Right atrium auricular region (tissue), 2 donors: ENCODE measurements at places on chromosomes 12 and 14.

- no peak for DNase-seq
Measured at GRCh38 chr14:50410921-50411320, 14.2 kb upstream of the CDKL1 start.

DNA sequence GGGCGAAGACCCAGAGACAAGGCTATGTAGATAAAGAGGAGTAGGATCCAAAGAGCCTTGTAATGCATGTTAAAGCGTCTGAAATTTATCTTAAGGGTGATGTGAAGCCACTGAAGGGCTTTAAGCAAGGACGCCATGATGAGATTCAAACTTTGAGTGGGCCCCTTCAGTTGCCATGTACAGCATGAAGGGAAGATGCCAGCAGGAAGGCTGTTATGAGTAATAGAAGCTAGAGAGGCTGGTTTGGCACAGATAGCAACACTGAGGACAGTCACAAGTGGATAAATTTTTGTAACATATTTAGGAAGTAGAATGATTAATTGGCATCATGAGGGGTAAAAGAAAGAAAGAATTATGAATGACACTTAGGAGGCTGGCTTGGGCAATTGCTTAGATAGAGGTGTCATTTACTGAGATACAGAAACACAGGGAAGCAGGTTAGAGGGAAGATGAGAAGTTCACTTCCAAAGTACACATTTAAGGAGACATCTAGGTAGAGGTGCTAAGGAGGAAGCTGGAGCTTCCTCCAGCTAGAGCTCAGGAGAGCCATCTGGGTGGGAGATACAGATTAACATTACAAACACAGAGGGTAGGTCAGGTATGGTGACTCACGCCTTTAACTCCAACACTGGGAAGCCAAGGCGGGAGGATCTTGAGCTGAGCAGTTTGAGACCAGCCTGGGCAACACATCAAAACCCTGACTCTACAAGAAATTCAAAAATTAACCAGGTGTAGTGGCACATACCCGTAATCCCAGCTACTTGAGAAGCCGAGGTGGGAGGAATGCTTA is 13.7 kb downstream of the ATG2B start:
- DNase-seq, result no peak

DNA sequence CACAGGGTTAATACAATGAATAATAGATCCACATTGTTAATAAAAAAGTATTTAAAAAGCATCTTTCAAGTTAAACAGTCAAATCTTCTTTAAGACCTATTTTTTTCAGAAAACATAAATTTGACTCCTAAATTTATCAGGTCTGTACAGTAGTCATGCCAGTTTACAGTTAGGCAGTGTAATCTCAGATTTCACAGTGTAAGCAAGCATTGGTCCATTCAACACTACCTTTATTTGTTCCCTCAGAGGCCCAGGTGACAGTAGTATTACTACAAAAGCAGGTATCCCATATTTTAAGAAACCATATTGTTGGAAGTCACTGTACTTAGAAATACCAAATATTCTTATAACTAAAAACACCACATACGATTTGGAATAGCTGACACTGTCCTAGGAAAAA is 6.1 kb downstream of the ATP2B1 start:
- DNase-seq, result no peak

- DNase-seq, result no peak
Measured at GRCh38 chr14:98175436-98175835, 1096.6 kb downstream of the BCL11B start.

DNA sequence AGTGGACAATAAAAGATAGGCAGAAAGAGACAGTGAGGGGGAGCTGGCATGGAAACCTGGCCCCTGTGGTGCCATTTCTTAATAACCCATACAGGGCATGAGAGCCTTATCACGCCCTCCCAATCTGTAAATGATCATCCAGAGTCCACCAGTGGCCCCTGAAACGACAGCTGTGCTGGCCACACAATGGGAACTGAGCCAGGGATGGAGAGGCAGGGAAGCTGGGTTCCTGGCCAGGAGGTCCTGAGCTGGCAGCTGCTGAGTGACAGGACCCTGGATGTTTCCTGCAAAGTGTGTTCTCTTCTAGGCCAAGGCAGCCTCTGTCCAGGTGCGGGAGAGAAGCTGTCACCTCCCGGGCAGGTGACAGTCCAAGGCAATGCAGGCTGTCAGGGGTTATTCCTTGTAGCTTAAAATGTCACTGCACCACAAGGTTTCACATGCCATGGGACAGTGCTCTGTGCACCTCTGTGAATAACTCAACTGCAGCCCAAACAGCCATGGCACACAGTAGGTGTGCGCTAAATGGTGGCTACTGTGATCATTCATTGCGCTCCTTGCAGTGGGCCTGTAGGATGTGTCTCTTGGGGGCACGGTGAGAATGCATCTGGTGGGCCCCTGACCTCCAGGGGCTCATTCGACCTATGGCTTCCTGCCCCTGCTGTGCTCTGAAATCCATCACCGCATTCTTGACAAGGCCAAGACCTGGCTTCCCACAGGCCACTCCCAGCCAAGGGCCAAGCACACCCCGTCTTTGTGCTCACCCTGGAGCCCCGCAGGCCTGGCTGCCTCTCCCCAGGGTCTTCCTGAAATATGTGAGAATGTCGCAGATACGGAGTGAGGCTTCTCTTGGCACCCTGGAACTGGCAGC is 46.3 kb upstream of the BCL11B start:
- no peak for DNase-seq

- no peak for DNase-seq
Measured at GRCh38 chr14:31659278-31659677, 98.1 kb downstream of the NUBPL start.

DNA sequence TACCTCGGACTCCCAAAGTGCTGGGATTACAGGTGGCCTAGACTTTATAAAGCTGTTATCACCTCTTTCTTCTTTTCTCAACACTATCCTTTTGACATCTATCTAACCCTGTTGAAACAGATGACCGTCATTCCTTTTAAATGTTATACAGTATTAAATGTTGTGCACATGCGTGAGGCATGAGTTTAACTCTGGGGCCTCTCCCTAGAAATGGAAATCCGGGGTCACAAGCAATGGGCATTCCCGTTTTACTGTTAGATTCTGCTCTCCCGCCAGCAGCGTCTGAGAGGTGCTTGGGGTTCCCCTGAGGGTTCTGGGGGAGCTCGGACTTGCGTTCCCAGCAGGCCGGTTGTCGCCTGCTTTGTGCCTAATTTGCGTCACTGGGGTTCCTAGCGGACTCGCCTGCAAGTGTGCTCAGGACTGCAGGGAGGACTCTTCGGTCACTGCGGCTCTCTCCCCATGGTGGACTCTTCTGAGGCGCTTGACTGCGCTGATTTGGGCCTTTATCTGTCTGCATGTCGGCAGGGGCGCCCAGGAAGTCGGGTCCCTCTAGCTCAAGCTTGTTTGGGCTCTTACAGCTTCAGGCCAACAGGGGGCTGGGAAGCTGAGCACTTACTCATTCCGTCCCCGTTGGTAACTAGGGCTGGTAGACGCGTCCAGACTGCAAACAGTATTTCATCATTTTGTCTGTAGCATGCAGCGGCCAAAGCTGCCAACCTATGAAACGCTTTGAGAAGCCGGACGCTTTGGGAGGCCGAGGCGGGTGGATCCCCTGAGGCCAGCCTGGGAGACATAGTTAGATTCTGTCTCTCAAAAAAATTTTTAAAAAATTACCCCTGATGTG is 1.2 kb upstream of the RAN start:
- peak; percentile 91 for DNase-seq

DNA sequence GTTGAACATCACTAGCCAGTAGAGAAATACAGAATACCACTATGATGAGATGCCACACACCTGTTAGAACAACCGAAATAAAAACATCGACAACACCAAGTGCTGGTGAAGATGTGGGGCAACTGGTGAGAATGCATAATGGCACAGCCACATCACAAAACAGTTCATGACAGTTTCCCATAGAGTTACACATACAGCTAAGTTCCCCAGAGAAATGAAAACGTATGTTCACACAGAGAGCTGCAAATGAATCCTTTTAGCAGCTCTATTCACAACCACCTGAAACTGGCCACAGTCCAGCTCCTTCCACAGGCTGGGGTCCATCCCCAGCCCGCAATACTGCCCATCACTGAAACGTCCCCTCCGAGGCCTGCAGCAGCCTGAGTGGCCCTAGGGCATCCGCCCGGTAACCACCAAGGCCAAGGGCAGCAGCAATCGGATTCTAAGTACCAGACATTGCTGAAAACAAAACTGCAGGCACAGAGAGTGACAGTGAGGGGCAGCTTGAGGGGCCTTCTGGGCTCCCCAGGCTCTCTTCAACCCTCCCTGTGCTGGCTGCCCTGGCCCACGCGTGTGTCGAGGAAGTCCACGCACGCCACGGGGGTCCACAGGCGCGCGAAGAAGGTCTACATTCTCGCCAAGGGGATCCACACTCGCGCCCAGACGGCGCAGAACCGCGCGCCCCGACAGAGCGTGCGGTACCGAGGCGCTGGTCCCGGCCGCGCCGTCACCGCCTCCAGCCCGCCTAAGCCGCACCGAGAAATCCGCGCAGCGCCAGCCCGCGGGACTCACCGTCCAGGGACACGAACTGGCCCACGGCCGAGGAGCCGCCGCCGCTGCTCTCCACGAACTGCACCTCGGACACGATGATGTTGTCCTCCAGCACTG is 903 bp downstream of the BRF1 start:
- DNase-seq, result no peak

DNA sequence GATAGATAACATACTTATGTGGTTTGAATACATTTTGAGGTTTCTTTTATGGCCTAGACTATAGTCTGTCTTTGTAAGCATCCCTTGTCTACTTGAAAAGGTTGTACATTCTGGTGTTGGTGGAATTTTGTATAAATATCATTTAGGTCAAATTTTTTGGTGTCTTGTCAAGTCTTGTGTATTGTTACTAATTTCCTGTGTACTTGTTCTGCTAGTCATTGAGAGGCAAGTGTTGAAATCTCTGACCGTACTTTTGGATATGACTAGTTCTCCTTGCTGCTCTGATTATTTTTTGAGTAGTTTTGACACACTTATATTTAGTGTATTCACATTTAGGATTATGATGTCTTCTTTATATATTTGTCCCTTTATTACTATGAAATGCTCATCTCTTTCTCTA is 219.6 kb downstream of the CCDC91 start:
- no peak for DNase-seq

DNA sequence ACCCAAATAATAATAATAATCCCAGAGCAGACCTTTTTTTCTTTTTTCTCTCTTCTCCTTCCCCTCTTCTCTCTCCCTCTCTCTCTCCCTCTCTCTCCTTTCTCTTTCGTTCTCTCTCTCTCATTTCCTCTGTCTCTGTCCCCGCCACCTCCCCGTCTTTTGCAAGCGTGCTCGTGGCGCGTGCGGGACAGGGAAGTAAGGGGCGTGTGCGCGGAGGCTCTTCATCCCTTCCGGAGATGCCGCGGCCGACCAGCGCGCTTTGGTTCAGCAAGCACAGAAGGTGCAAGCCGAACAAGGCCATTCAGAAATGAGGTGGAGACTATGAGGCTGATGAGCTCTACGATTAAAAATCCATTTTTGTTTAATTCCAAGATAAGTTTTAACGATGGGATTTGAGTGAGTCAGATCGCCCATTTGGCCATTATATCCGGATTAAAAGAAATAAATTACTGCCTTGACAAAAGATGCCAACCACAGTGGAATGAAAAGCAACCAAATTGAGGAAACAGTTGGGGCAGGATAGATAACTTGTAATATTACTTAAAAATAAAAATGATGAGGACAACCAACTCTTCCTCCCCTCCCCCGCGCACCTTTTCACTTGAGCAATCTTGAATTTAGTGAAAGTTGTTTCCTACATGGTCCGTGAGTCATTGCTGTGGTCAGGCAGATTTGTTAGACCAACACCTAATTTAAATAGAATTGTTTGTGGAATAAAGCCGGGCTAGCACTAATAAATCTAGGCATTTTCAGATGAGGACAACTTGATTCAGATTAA is 1.2 kb upstream of the AMIGO2 start:
- peak; percentile 76 for DNase-seq

DNA sequence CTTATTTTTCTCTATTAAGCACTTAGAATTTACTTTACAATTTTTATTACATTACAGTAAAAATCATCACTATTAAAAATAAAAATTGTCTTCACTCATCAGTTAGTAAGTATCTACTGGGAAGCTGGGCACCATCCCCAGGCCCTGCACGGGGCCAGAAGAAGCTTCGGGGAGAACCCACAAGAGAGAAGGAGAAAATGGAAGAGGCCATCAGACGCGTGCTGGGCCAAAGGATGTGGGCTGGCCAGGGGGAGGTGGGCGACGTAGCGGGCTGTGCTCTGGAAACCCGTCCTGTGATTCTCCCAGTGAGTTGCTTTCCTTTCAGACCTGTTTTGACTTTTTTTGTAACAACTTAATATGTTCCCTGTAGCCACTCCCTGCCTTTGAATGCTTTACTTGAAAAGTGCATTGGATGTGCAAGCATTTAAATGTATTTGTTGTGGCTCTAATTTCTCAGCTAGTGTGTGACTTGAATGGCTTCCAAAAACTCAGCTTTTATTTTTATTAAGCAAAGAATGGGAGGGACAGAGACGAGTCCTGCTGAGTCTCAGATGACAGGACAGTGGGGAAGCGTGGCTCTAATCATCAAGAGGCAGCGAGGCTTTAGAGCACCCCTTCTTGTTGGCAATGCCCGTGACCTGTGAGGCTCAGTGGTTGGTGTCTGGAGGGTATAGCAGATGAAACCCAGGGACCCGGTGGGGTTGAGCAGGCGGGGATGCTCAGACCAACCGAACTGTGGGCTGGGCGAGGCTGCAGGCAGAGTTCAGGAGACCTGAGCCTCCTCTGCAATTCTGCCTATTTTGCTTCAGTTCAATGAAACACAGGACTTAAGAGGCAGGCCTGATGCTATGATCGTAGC is 38.8 kb downstream of the SYNE3 start:
- no peak for DNase-seq

DNA sequence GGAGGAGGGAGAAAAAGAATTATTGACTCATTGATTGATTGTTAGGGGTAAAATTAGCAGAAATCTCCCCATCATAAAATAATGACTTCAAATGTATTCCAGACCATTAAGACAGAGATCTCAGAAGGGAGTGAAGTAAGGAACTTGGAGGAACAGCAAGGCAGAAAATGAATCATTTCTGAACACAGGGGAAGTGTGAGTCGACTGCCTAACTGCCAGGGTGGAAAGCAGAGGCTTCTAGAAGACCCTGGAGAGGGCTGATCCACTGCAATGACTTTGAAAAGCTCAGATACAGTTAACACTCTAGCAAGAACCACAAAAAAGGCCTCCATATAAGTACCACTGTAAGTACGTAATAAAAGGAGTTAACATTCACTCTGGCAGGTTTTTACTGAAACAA is 9.7 kb downstream of the GLTP start:
- DNase-seq, result no peak
